ENCODE measurements at places on chromosomes 4 and X.

- peak; percentile 32 for DNase-seq
Measured at GRCh38 chr4:2745981-2746806, 9.9 kb downstream of the TNIP2 start.

DNA sequence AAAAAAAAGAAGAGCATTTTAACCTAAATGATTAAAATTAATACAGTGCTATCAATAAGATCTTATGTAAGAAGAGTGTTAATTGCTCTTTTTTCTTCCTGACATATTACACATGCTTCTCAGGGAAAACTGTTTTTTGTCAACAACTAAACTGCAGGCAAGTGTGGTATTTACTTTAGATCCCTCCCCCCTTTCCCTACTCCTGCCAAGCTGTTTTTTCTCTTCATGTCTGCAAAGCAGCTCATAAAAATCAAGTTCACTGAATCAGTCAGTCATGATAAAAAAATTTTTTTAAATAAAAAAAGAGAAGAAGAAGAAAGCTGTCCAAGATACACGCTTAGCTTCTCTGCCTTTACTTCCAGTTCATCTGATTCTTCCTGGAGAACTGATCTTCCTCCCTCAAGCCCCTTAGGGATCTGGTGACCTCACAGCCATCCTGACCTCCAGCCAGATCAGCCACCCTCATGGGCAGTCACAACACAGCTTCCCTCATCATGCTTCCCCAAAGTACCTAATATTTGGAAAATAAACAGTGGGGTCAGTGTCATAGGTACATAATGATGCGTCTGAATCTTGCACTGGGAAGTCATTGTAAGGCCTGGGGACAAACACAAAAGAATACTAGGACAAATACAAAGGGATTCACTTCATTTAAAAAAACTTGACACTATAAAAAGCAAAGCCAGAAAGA is 87.0 kb downstream of the ZNF827 start:
- no peak for DNase-seq

DNA sequence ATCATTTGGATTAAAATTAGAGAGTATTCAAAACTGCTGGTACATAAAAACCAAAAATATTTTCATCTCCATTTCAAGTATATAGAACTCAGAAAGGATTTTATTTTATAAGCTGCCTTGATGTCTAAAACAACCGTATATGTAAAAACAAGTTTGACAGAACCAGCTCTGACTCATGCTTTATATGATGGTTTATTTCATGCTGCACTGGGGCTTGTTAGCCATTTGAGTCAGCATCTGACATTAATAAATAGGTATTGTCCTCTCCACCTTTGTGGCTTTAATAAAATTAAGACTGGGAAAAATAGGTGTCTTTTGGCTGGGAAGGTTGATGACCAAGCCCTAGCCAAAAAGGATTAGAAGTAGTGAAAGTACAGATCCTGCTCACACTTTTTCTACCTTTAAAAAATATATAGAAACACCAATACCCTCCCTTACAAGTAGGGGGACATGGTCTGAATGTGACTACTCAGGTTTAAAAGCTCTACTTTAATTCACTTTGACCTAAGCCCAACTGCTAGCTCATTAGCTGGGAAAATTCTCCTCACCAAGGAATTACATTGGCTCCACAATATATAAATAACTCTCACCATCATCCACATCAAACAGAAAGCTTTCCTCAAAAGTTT is 228.1 kb downstream of the ADAMTS3 start:
- DNase-seq: no peak

- DNase-seq: no peak
Measured at GRCh38 chr4:158903079-158903456, 134.2 kb downstream of the FNIP2 start.

DNA sequence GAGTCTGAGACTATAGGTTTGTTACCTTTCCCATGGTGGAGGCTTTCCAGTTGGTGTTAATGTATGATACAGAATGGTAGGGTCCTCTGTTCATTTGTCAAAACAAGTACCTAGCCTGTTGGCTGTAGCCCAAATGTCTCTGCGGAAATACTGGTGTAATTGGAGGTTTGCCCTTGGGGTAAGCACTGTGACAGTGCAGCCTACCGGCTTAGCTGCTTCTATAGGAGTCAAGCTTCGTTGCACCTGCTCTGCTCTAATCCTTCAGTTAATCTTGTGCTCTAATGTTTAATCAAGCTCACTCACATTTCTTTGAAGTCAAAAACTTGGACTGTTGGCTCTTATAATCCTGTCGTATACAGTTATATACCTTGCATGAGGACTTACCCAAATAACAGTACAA is 203.4 kb downstream of the CCNG2 start:
- DNase-seq: no peak

GRCh38 chr4:159787901-159788300 is 685.0 kb downstream of the RAPGEF2 start:
- no peak for DNase-seq

DNA sequence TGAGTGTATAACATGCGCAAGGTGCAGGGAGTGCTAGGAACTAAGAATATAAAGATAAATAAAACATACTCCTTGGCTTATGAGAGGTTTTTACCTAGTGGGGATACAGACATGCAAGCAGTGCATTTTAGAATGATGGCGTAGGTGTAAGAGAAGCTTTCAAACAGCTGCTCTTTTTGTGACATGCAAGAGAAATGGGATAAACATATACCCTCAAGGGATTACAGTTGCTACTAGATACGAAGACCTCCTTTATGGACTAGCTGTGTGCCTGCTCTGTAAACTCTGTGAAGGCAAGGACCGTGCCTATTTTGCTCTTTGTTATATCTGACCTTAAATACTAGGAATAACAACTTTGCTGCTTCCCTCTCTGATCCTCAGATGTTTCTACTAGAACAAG is 39.0 kb upstream of the SLITRK4 start:
- no peak for DNase-seq

DNA sequence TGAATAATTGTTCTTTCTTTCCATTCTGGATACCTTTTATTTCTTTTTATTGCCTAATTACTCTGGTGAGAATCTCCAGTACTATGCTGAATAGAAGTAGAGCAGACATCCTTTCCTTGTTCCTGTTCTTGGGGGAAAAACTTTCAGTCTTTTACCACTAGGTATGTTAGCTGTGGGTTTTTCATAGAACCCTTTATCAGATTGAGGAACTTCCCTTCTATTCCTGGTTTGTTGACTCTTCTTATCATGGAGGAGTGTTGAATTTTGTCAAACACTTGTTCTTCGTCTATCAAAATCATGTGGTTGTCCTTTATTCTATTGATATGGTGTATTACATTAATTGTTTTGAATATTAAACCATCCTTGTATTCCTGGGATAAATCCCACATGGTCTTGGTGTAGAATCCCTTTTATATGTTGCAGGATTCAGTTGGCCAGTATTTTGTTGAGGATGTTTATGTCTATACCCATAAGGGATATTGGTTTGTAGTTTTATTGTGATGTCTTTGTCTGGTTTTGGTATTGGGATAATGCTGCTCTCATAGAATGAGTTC is 23.6 kb downstream of the SH3BP2 start:
- DNase-seq: no peak

DNA sequence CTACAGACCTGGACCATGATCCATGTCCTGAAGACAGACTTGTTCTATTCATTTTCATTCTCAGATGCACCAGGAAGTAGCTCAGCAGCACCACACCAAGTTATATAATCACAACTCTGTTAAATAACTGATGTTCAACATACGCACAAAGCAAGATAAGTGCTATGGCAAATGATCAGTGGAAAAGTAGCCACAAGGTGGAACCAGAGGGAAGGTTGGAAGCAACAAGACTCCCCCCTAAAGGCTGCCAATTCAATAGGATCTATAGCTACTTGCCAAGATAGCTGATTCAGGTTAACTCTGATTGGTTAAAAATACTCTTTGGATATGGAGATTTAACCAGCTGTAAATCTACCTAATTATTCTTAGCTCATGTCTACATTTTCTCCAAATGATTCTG is 23.7 kb upstream of the FAM47B start:
- DNase-seq: peak; percentile 67

DNA sequence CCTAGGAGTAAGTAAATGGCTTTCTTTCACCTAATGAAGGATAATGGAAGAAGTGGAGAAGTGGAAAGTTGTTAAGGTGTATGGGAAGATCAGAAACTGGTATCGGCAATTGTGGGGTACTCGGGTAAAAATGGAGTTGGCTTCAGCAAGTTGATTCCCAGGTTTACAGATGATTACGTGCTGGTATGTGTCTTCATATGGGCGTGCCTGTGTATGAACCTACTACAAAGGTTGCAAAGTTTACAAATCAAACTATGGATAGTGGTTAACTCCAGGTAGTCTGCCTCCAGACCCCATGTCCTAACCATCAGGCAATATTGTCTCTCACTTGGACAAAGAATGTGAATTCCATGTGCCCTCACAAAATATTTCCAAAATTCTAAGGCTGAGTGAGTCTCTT is 773 bp downstream of the TLR3 start:
- DNase-seq: no peak

DNA sequence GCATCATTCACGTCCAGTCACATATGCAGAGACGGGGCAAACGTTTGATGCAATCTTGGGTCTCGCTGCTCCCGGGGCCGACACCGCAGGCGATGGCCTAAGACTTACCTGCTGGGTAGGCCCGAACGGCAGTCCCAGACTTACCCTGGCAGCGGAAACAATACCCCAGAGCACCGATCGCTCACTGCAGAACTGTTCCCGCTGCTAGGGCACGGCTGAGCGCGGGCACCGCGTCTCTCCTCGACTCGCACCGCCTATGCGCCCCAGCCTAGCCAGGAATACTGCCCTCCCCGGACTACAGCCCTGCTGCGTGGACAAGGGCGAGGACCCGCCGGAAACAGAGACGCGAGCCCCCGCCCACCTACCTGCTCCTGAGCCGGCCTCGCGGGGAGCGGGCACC is 86.2 kb downstream of the HPRT1 start:
- DNase-seq: no peak

DNA sequence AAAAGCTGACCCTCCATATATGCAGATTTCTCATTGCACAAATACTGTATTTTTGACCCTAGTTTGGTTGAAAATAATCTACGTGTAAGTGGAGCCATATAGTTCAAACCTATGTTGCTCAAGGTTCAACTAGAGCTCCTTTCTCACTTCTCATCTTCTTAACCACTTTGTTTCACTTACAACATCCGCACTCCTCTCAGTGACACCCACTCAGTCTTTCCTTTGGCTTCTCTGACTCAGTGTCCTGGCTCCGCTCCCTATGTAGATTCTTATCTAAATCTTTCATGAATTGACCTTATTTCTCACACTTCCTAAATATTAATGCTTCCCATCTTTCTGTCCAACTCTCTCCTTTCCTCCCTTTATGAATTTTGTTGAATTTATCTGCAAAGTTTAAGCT is 32.9 kb upstream of the DKK2 start:
- DNase-seq: no peak

DNA sequence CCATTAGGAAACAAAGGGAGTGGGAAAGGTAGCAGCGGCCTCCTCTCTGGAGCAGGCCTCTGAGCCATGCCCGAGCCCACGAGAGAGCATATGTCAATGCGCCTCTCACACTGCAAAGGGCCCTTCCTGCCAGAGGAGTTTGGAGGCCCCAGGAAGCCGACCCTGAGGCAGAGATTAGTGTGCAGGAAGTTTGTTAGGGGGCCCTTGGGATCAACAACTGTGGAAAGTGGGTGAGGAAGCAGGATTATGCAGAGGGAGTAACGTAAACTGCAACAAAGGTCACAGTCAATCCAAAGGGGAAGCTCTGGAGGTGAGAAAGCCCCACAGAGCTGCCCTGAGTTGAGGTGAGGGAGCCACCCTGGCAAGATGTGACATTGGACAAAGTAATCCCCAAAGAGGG is 17.4 kb downstream of the RTL5 start:
- no peak for DNase-seq

- DNase-seq: peak; percentile 39
Measured at GRCh38 chr4:47213971-47214370, 182.6 kb downstream of the GABRB1 start.

DNA sequence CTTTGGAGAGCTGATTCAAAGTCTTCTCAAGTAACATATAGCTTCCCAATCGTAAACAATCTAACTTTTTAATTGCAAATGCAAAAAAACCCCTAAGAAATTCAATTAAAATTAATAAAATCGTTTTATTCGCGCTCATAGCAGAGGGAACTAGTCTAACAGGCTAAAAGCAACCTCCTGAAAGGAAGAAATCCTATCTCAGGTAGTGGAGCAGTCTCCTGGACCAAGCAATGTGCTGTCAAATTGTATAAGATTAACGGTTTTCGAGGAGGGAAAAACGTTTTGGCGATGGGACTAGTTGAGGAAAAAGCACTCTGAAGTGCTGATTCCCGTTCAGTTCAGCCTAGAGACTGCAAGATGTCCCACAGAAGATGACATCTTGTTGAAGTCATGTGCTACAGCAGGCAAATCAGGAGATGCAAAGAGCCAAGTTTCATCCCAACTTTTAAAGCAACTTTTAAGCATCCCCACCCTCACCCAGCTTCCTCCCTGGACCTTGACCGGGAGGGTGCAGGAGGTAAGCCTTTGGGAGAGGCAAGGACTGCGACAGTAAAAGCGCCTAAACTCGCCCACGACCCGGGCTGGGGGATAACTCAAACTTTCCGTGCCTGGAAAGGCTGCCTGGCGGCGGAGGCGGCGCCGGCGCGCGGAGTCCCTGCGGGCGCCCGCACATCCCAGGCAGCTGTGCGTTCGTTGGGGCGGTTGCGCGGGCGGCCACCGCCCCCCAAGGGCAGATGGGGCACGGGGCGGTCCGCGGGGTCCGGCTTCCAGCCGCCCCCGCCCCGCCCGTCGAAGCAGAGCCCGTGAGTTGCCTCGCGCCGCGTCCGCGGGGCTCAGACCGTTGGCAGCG is 784 bp downstream of the MAP7D3 start:
- DNase-seq: peak; percentile 17

- DNase-seq: no peak
Measured at GRCh38 chrX:572538-573124, 58.0 kb upstream of the SHOX start.

GRCh38 chr4:173301518-173302201 is 32.5 kb downstream of the HMGB2 start:
- peak; percentile 7 for DNase-seq

GRCh38 chr4:137651128-137651527 is 118.8 kb upstream of the PCDH18 start:
- DNase-seq: peak; percentile 6

GRCh38 chr4:151644622-151645021 is 116.2 kb downstream of the GATB start:
- DNase-seq: peak; percentile 1
